ENCODE measurements at places on chromosomes 7 and 10. TPM values are rescaled to one million over a fixed set of nuclear protein-coding genes. Genes with fewer than 3 reads are reported as not detected.
A peak's percentile ranks its signal among the peaks of the same experiment; 100 is the strongest.

The HMX3 gene
- total RNA-seq: not detected

The SEMA3C gene
- total RNA-seq: 61.6 TPM

The NRG3 gene
- 1.4 TPM for total RNA-seq

The SMARCD3 gene
- 125 TPM for total RNA-seq

The GHRHR gene
- total RNA-seq: not detected

The OR6B1 gene
- total RNA-seq: not detected

The LRIT1 gene
- total RNA-seq: not detected

The DHTKD1 gene
- 18.4 TPM for total RNA-seq

- H3K36me3 ChIP-seq: no peaks in the 10 kb centered on the region
- no peak for DNase-seq
- no peaks in the 10 kb centered on the region for H3K4me1 ChIP-seq
- no peaks in the 10 kb centered on the region for H3K27me3 ChIP-seq
Observed at GRCh38 chr10:83543691-83544462, 595.4 kb upstream of the GHITM start.

DNA sequence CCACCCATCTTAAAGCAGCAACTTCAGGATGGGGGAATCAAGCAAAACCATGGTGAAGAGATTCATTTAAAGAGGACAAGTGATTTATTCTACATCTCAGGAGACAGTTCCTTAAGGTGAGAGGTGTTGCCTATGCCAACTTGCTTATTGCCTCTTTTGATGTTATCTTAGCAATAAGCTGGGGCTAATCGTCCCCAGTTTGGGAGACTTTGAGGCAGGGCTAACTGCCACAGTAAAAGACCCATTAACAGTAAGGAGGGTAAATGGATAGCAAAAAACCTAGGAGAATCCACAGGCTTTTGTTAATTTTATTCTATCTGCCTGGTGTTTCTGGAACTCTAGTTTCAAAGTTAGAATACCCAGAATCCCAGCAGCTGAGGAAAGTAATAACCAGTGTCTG is 22.1 kb upstream of the HERPUD2 start:
- H3K4me1 ChIP-seq: no peaks in the 10 kb centered on the region
- peak overlapping the region; percentile 33 for H3K4me3 ChIP-seq
- no peaks in the 10 kb centered on the region for H3K36me3 ChIP-seq
- no peak for DNase-seq

DNA sequence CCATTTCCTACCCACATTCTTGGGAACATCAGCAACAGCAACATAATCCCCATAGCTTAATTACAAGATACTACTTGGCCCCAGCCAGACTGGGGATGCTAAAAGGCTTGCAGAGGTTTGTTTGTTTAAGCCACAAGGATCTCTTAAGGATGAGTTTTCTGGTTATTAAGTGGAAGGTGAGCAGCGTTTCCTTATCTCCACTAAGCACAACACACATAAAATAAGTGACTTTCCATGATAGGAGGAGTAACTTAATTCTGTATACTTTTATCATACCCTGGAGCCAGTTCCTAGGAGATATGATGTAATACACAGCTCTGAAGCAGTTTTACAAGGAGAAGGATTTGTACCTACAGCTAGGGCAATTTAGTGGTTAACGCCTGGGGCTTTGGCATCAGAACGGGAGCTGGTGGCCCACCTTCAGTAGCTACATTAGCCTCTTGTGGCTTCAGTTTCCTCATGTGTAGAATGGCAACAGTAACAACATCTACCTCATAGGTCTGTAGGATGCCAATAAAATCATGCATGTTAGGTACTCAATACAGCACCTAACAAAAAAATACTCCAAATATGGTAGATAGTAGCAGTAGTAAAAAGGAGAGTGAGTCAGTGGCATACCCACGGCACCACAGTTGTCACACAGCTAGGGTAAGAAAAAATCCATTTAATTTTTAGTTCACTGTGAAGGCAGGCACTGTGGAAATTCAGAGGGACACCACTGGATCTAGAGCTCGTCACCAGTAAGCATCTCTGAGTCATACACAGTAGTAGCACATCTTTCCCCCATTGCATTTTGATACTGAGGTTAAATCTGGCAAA is 55.2 kb downstream of the DOCK4 start:
- H3K36me3 ChIP-seq: no peaks in the 10 kb centered on the region
- no peak overlapping the region for H3K4me3 ChIP-seq
- no peak overlapping the region for H3K27ac ChIP-seq
- DNase-seq: no peak
- H3K4me1 ChIP-seq: no peaks in the 10 kb centered on the region

DNA sequence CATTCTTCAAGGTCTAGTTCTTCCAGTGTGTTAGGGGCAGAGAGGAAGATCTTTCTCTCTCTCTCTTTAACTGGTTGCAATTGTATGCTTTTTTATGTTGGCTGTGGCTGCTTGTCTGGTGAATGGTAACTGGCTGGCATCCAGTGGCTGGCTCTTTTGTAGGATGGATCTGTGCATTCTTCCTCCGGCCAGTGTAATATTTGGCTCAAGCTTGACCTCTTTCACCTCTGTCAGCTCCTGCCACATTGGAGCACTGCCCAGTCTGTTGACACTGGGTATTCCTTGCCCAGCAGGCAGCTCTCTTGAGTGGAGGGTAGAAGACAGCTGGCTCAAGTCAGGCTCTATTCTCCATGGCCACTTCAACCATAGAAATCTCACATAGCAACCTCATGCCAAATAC is 528.3 kb downstream of the PHTF2 start:
- H3K36me3 ChIP-seq: no peaks in the 10 kb centered on the region
- no peaks in the 10 kb centered on the region for H3K27me3 ChIP-seq
- DNase-seq: no peak

DNA sequence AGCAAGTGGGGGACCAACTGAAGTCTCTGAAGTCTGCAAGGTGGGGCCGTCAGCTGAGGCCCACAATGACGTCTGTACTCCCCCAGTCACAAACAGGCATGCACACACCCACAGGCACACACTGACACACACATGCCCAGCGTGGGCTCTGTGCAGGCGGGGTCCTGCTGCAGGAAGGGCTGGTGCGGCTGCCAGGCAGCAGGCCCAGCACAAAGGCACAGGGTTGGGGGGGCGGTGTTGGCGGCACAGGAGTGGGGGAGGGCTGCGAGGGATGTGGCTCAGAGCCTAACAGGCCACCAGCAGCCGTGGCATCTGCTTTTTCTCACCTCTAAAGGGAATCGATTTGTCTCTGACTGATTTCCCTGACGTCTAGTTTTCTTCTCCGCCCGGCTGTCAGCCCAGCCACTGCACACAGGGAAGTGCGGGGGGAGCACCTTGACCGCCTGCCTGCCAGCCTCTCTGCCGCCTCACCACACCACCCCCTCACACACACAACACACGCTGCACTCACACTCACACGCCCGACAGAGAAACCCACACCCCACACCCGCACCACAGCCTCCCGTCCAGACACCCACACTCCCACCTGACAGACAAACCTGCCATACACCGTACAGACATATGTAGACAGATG is 43.5 kb upstream of the ZMIZ1 start:
- no peaks in the 10 kb centered on the region for H3K27me3 ChIP-seq
- no peak for DNase-seq
- H3K36me3 ChIP-seq: no peaks in the 10 kb centered on the region
- H3K4me1 ChIP-seq: peaks cover 30% of the 10 kb centered on the region
- H3K4me3 ChIP-seq: no peak overlapping the region
- H3K27ac ChIP-seq: no peak overlapping the region

- H3K4me1 ChIP-seq: no peaks in the 10 kb centered on the region
- no peak overlapping the region for H3K4me3 ChIP-seq
- H3K36me3 ChIP-seq: no peaks in the 10 kb centered on the region
Observed at GRCh38 chr7:57305192-57305748, 144.7 kb upstream of the ZNF716 start.

GRCh38 chr10:87862679-87863052 is 667 bp downstream of the KLLN start:
- no peak for DNase-seq
- H3K27ac ChIP-seq: peak overlapping the region; percentile 97
- H3K4me1 ChIP-seq: peaks cover 21% of the 10 kb centered on the region
- no peaks in the 10 kb centered on the region for H3K36me3 ChIP-seq
- H3K4me3 ChIP-seq: peak overlapping the region; percentile 73
- no peaks in the 10 kb centered on the region for H3K27me3 ChIP-seq

DNA sequence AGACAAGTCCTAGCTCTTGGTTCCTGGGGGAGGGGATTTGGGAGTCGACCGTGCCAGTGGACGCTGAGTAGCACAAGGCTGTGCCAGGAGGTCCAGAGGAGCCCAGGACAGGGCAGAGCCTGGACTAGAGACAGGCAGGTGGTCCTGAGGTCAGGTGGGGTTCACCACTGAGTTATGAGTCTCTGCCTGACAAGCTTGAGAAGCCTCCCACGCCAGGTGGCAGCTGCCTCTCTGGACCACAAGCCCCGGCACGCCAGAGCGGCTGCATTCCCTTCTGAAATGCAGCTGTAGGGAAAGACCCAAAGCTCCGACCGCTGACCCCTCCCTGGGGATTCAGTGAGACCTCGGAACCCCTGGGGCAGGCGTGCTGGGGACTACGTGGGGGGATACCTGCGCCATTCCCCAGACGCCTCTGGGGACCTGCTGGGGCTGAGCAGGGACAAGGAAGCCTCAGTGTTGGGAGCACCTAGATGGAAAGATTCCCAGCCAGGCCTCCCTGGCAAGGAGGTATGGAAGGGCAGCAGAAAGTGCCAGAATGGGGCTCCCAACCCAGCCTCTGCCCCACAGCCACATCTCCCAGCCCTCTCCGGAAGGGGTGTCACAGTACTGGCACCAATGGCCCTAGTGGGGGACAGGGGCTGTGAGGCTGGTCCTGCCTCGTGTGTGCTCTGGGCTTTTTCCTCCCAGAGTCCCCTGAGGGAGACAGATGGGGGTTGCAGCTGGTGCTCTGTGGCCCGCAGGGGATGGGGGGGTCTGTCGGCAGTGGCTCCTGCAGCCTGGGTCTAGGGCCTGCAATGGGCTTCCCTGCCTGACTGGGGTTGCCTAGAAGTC is 29.0 kb downstream of the PDGFA start:
- DNase-seq: no peak
- H3K4me3 ChIP-seq: no peak overlapping the region
- no peaks in the 10 kb centered on the region for H3K36me3 ChIP-seq
- no peaks in the 10 kb centered on the region for H3K4me1 ChIP-seq

DNA sequence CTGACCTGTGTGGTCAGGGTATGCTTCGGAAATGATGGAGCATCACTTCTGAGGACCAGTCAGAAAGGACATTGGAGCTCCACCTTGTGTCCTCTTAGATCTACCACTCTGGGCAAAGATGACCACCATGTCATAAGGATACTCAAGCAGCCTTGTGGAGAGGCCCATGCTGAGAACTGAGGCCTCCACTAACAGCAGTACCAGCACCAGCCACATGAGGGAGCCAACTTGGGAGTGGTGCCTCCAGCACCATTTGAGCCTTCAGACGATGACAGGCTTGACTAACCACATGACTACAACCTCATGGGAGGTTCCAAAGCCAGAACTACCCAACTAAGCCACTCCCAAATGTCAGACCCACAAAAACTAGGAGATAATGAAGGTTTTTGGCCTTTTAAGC is 116.0 kb downstream of the NPTX2 start:
- no peak overlapping the region for H3K27ac ChIP-seq
- H3K27me3 ChIP-seq: no peaks in the 10 kb centered on the region
- H3K4me1 ChIP-seq: no peaks in the 10 kb centered on the region

DNA sequence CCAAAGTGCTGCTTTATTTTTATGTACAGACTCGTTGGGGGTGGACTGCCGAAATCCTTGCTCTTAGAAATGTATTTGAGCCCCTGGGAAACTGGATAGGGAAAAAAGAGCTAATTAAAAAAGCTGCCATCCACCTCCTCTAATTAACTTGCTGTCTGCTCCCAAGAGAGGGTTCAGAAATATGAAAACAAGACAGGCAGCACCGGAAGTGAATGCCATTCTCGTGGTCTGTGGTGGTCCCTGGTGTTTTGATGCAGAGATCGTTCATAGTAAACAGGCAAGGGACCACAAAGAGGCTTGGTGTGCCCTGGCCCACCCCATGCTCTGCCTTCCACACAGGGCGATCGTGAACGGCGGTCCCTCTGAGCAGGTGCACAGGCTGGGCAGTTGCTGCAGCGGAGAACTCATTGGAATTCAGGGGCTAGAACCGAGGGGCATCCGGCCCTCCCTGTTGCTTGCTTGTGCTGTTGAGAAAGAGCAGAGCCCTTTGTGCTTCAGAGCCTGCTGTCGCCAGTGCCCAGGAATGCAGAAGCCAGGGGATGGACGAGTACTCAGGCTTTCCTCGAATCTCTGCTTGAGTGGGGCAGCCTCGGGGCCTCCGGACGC is 79.1 kb upstream of the BTBD16 start:
- H3K4me3 ChIP-seq: no peak overlapping the region
- peaks cover 19% of the 10 kb centered on the region for H3K36me3 ChIP-seq
- H3K4me1 ChIP-seq: no peaks in the 10 kb centered on the region

GRCh38 chr7:137670222-137671064 is 176.3 kb downstream of the DGKI start:
- no peak overlapping the region for H3K27ac ChIP-seq
- no peak for DNase-seq
- H3K36me3 ChIP-seq: no peaks in the 10 kb centered on the region
- H3K4me3 ChIP-seq: no peak overlapping the region
- no peaks in the 10 kb centered on the region for H3K4me1 ChIP-seq

GRCh38 chr10:58438986-58439385 is 53.8 kb downstream of the TFAM start:
- no peak for DNase-seq
- no peaks in the 10 kb centered on the region for H3K36me3 ChIP-seq
- no peak overlapping the region for H3K27ac ChIP-seq

GRCh38 chr10:111545861-111546605 is 469.2 kb downstream of the ADRA2A start:
- H3K27me3 ChIP-seq: no peaks in the 10 kb centered on the region
- no peak for DNase-seq
- no peak overlapping the region for H3K4me3 ChIP-seq
- H3K27ac ChIP-seq: no peak overlapping the region

GRCh38 chr10:98338318-98338717 is 70.3 kb upstream of the LOXL4 start:
- no peaks in the 10 kb centered on the region for H3K27me3 ChIP-seq
- H3K4me1 ChIP-seq: peaks cover 17% of the 10 kb centered on the region
- no peak overlapping the region for H3K4me3 ChIP-seq
- DNase-seq: no peak

GRCh38 chr10:101394524-101395133 is 40.7 kb downstream of the BTRC start:
- H3K27ac ChIP-seq: no peak overlapping the region
- no peak overlapping the region for H3K4me3 ChIP-seq
- H3K36me3 ChIP-seq: no peaks in the 10 kb centered on the region
- no peaks in the 10 kb centered on the region for H3K27me3 ChIP-seq

DNA sequence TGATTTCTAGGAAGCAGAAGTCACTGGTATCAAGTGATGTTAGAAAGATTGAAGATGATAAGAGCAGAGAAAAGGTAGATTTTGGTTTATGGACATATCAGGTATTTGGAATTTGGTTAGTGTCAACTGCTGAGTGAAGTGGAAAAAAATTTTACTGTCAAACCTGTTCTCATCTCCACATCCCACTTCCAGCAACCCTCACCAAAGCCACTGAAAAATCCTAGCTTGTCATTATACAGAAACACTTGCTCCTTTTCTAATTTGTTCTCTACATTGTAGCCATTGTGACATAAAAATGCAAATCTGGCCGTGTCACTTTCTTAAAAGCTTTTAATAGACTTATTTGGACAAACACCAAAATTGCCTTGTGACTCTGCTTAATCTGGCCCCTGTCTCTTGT is 54.0 kb downstream of the TRIM24 start:
- no peaks in the 10 kb centered on the region for H3K4me1 ChIP-seq
- H3K4me3 ChIP-seq: no peak overlapping the region
- H3K27me3 ChIP-seq: no peaks in the 10 kb centered on the region
- DNase-seq: no peak
- H3K36me3 ChIP-seq: peaks cover 7% of the 10 kb centered on the region
